Effector CD4-positive, alpha-beta T cell (primary cell): ENCODE measurements at places on chromosomes 11 and 22.

- no peak for DNase-seq
Measured at GRCh38 chr11:43879789-43880639, 617 bp upstream of the ALKBH3 start.

- DNase-seq: no peak
Measured at GRCh38 chr11:3710485-3711259, 39.5 kb upstream of the CHRNA10 start.

- DNase-seq: no peak
Measured at GRCh38 chr22:22815397-22816170, 72.0 kb upstream of the IGLL5 start.

DNA sequence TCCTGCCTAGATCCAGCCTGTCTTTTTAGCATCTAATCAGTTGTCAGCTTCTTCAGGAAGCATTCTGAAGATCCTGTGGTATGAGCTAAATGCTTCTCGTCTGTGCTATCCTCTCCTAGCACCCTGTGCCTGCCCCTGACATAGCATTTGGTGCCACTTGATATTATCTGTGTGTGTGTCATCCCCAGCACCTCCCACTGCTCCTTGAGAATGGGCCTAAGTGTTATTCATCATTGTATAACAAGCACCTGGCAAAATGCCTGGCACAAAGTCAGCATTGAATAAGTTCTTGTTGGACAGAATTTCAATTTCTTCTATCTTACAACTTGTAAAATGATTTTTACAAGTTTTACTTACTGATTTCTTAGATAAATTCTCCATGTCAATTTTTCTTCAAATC lies 28.1 kb upstream of the OLFML1 start:
- no peak for DNase-seq

DNA sequence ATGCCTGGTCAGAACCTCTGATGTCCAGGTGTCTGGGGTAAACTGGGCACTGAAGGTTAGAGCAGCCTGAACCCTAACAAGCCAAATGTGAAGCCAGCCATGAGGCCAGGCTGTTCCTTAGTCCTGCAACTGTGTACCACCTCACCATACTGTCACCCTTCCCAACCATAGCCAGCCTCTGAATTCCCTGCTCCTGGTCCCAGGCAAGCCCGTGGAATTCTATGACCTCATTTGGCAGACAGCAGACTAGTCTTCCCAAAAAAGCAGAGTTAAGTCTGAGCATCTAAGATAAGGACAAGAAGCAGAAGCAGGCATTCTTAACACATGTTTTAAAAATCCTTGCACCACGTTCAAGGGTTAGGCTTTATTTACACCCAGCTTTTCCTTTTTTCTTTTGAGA lies 134.8 kb downstream of the C11orf58 start:
- DNase-seq: no peak

- DNase-seq: no peak
Measured at GRCh38 chr22:27952091-27952490, 33.0 kb upstream of the PITPNB start.

DNA sequence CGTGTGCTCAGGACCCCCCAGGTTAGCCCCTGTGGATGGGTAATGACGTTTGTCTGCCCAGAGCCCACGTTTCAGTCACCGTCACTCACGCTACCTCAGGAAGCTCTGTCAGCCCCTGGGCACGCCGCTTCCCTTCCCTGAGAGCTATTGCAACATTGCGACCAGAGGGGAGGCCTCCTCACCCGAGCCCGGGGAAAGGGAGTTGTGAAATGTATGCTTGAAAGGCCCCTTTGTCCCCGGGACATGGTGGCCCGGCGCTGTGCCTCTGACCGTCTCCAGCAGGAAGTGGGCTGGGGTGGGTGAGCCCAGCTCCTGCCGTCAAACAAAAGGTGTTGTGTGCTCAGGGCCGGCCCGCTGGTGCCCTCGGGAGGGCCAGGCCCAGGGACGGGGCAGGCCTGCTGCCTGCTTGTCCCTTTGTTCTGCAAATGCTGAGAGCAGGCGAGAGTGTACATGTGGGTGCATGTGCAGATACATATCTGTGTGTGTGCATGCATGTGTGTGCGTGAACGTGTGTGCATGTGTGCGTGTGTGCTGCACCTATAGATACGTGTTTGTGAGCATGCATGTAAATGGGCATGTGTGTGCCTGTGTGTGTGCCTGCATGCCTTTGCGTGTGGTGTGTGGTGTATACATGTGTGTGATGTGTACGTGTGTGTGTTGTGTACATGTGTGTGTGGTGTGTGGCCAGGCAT lies 1125.0 kb downstream of the BRD1 start:
- DNase-seq: no peak

DNA sequence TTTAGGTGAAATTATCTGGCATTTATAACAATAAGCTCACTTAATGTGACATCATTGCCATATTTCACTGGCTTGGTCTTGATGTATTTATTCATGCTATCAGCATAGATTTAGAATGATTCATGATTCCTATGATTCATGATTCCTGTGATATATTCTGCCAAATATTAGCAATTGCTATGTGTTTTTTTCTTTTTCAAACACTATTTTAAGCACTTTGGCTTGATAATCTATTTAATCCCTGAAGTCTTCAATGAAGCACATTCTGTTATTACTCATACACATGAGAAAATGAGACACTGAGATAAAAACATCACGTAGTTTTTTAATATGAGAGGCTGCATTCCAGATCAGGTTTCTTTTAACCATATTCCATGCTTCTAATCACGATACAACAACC lies 78.5 kb downstream of the LUZP2 start:
- no peak for DNase-seq

DNA sequence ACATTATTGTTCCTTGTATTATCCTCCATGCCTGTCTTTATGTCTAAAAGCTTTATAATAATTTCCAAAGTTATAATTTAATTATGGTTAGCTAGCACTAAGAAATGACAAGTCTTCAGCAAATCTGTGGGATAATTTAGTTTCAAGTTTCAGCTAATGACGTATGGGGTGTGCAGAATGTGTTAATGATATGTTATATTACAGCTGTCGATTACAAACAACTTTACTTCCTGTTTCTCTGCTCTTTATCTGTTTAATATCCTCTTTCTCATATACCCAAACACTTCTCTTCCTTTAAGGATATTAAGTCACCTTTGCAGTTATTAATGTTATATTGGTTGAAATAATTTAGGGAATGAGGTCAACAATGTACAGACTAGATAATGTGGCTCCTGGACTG lies 161.8 kb downstream of the CASP12 start:
- no peak for DNase-seq

- no peak for DNase-seq
Measured at GRCh38 chr11:121152764-121153163, 51.7 kb downstream of the TECTA start.

DNA sequence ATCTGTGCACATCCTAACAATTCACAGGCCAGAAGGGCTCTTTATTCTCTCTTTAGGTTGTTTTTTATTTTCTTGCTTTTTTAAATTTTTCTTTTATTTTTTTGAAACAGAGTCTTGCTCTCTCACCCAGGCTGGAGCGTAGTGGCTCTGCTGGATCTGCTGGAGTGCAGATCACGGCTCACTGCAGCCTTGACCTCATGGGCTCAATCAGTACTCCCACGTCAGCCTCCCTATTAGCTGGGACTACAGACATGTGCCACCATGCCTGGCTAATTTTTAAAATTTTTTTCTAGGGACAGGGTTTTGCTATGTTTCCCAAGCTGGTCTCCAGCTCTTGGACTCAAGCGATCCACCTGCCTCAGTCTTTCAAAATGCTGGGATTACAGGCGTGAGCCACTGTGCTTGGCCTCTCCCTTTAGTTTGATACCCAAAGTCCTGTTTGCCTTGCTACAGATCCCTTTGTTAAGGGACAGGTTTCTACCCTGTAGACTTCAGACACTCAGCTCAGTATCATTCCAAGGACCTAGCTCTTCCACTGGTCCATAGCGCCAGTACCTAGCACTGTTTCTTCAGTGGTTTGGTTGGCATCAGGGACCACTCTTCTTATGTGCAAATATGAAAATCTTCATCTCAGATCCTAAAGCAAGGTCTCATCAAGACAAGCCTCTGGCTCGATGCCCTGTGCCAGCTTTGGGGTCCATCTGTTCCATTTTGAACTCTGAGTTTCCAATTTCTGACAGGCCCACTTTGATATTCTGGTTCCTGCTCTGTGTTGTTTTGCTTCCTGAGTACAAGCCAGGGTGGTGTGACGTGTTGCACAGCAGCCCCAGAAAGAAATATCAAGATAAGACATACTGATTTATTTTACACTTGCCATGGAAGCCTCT lies 211.7 kb downstream of the FAT3 start:
- no peak for DNase-seq

DNA sequence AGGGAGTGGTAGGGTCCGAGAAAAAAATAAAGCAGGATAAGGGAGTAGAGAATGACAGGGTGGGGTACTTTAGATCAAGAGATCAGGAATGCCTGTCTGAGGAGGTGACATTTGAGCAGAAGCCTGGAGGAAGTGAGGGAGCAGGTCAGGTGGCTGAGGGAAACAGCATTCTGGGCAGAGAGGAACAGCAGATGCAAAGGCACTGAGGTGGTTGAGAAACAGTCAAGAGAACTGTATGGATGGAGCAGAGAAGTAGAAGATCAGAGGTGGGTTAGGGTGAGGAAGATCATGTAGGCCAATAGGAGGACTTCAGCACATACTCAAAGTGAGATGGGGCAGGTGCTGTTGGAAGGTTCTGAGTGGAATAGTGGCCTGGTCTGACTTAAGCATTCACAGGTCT lies 8.3 kb downstream of the ARHGEF17 start:
- DNase-seq: no peak

DNA sequence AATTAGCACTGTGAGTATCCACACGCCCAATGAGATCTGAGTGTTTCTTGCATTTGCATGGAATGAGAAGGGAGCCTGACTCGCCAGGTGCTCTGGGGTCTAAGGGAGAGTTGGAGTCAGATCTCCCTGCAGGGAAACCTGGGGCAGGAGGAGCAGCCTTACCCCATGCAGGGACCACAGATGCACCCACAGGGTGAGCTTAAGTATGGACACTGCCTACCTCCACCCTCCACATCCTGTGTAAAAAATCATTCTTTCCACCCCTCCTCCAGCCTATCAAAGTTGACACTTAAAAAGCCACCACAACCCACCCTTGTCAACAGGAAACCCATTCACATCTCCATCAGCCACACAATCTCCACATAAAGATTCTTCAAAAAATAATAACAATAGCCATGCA lies 67.0 kb upstream of the IGLL5 start:
- no peak for DNase-seq

- no peak for DNase-seq
Measured at GRCh38 chr11:86931548-86932258, 23.5 kb downstream of the FZD4 start.

DNA sequence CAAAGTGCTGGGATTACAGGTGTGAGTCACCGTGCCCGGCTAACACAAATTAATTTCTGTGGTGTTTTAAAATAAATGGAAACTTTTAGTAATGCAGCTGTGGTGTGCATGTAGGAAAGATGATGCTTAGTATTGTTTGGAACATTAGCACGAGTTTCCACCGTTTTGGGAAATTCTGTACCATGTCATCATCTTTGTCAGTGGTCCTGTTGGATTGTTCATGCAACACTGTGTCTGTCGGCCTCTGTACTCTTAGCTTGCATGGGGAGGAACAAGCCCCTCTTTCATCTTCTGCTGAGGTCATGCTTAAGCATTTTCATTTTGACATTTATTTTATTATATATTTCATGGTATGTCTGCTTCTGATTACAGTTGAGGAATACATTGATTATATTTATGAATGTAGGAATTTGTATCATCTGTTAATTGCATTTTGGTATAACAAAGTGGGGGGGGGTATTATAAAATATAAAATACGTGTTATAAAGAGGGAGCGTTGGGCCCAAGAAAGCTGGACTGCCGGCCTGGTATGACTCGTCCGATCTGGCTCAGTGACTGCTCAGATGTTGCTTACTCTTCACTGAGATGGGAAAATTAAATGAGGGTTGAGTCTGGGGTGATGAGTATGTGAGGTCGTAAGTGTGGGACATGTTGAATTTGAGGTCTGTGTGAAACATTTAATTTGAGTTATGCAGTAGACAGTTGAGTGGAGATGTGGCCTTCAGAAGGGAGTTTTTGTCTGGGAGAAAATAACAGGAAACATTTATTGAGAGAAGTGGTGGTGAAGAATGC lies 28.7 kb downstream of the CECR2 start:
- DNase-seq: no peak

DNA sequence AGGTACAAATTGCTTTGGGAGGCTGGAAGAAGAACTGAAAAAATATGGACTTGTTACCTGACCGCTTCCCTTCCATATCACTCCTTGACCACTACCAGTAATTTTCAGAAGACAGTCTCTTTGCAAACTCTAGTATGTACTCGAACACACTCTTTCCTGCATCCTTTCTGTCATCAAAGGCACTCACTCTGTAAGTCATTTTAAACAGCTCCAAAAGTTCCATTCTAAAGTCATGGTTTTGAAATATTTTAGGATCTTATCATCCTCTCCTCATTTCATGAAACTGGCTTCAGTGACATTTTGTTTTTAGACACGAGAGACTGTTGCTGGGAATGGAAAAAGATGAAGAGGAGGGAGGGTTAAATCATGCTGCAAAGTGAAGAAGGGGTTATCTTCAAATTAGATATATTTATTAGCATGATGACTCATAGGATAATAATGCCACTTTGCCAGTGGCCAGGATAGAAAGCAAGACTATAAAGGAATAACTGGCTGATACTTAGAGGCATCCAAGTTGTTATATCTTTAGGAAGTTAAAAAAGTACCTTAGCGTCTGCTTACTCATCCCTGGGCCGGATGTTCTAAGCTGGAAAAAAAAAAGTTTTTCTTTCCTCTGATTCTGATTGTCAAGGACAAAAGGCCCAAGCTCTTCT lies 549.3 kb downstream of the METTL15 start:
- DNase-seq: no peak

- DNase-seq: no peak
Measured at GRCh38 chr11:6563121-6563619, 40.2 kb downstream of the RRP8 start.

DNA sequence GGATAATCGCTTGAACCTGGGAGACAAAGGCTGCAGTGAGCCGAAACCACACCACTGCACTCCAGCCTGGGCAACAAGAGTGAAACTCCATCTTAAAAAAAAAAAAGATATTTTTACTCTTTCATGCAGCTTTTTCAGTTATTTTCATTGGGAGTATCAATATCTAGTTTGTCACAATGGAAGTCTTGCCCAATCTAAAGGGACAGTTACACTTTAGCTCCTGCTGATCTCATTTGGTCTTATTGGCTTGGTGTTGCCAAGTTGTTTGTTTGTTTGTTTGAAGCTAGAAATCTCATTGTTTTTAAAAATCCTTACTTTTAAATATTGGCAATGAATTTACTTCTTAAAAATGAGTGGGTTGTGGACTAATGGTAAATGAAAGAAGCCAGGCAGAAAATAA lies 24.7 kb downstream of the CEP295 start:
- no peak for DNase-seq

DNA sequence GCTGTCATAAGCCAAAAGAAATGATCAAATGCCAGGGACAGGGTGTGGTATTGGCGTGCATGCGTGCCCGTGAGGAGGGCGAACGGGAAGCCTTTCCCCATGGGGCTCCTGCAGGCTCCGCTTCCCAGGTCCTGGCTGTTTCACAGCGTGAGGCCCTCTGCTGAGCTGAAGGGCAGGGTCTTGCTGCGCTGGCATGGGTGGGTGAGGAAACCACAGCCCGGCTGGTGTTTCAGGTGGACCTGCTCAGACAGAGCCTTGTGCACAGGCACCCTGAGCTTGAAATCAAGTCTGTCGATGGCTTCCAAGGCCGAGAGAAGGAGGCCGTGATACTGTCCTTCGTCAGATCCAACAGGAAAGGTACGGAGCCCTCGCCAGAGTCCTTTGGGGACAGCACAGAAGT lies 31.4 kb downstream of the IGHMBP2 start:
- DNase-seq: no peak
